Astrocyte of the hippocampus (primary cell): ENCODE measurements at places on chromosomes 5 and 9.

DNA sequence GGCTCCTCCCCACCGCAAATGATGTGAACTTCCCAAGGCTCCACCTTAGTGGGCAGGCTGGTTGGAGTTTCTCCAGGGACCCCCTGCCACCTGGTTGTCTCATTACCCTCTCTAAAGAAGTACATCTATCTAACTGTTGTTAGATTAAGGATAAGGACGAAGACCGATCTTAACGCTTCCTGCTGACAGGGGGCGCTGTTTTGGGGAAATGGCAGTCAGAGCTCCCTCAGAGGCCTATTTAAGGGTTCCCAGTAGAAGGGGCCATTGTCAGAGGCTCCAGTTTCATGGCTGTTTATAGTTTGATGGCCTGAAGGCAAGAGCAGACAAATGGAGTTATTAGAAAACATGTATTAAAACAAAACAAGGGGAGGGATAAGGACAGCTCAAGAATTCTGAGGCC lies 100.1 kb downstream of the SPEF2 start:
- DNase-seq = no peak

DNA sequence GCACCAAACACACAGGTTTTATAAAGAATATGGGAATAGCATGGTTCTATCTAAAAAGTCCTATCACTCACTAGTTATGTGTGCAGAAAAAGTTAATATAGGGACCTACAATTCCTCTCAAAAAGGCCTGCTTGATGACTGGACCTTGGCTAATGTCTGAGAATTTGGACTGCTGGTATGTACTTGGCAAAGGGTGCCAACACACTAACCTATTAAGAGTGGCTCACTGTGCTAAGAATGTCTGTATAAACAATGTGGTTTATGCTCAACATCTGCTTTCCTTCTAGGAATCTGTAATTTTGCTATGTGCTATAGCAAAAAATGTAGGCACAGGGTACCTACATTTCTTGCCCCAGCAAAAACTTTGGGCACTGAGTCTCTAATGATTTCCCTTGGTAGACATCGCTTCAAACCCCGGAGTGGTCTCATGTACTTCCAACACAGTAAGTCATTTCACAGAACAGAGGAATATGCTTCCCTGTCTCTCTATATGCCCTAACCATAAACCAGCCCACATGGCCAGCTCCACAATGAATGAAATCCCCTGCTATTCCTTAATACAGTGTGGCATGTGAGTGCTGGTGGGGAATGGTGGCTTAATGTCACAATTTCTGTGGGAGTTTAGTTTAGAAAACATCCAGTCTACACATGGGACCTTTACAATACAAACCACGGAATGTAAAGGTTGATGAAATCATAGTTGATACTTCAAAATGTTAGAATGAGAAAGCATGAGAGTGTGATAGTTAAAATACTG lies 101.7 kb downstream of the UBAP2 start:
- peak; percentile 95 for DNase-seq

DNA sequence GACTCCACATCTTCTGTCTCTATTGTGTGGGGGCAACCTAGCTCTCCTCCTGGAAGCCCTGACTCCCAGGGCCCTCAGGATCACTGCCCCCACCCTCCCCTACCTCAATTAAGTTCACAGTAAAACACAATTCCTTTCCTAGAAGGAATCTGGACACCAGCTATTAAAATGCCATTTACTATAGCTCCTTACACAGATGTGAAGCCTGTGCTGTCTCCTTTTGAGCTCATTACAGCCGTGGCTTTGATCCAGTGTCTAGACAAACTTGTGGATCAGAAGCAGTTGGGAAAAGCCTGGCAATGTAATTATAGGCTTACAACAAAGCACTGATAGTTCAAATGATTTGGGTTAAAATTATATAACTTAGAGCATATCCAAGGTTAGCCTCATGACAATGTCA lies 107.0 kb upstream of the SMIM23 start:
- no peak for DNase-seq

GRCh38 chr9:124652615-124653393 lies 118.3 kb downstream of the NR6A1 start:
- DNase-seq = peak; percentile 91

DNA sequence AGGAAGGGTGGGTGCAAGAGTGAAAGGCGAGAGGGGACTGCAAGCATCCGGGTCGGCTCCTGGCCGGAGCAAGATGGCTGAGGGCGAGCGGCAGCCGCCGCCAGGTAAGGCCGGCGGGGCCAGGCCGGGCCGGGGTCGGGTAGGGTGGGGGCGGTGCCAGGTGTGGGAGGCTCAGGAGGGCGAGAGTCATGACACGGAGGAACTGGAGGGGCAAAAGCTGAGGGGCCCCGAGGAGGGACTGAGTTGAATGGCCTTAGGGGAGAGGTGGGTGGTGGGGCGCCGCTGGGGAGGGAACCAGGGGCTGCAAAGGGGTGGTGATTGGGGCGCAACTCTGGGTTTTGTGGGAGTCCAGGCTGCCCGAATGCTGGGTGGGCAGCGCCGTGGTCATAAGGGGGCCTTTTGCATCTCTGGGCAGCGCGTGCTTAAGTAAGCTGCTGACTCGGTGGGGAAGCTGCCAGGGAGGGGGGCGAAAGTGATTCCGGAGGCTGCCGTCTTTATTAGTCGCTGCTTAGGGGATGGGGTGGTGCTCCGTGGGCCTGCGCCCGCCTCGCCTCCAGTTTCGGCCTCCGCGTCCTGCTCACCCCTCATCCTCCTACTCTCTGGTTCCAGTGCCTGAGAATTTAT lies 425 bp downstream of the PTPA start:
- DNase-seq = peak; percentile 72

DNA sequence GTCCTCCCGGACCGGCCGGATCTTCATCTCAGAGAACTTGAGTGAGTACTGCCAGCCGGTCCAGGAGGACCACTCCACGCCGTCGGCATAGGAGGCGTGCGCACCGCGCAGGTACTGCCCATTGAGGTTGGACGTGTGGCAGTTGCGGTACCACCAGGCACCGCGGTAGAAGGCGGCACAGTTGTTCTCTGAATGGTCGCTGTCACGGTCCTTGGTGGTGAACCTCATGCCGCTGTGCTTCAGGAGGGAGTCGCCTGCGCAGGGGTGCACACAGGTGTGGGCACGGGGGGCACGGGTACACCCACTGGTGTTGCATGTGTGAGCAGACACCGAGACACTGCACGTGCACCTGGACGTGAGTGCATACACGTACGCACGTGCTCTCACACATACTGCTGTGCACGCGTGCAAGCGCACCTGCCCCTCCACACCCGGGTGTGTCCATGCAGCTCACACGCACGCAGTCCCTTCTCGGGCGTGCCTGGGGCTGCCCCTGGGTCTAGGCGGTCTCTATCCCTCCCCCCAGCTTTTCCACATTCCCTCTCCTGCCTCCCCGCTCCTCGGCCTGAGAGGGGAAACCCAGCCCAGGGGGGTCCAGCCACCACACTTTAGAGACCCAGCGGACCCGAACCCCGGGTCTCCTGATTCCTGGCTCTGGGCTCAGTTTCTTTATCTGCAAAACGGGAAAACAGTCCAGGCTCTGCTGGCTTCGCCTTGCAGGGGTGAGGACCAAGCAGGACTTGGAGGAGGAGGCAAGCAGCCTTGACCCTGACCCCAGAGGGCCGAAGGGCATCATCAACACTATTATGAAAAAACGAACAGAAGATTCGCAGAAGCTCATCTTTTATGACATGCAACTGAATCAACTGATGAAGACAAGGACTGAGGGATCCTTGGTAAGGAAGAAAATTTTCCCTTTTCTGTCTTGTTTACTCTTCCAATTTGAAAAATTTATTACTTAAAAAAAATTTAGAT lies 7.7 kb upstream of the QRFP start:
- DNase-seq = no peak

DNA sequence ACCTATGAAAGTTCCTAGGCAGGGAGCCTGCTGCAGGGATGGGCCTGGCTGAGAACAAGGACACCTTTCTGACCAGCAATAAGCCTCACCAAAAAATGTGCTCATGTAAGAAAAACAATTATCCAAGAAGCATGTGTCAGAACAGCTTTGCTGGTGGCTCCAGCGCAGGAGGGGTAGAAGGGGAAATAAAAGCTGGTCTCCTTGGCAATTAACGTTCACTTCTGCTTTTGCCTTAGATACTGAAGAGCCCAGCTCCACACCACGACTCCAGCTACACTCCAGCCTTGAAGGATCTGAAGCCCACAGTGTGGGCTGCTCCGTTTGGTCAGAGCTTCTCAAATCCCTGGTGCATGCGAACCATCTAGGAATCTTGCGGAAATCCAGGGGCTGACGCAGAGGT lies 107.6 kb upstream of the PHYKPL start:
- DNase-seq = no peak

DNA sequence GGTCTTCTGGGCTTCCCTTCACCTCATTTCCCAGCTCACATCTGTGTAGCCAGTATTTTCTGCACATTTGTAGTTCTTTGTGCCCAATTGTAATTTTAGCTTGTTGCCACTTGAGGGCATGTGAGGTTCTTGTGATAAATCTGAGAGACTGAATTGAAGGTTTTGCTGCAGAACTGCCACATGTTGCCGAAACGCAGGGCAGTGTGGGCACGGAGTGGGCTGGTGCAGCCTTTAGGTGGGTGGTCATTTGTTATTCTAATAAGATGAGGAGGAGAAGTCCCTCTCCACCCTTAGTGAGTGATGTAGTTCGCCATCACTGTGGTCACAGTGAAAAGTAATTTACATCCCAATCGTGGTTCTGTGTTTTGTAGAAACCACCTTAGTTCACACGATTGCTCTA lies 21.2 kb downstream of the OTULIN start:
- DNase-seq = peak; percentile 76

GRCh38 chr5:158565017-158565789 lies 534.5 kb downstream of the EBF1 start:
- DNase-seq = no peak

- no peak for DNase-seq
Observed at GRCh38 chr9:35106343-35106730, 3.4 kb upstream of the STOML2 start.

DNA sequence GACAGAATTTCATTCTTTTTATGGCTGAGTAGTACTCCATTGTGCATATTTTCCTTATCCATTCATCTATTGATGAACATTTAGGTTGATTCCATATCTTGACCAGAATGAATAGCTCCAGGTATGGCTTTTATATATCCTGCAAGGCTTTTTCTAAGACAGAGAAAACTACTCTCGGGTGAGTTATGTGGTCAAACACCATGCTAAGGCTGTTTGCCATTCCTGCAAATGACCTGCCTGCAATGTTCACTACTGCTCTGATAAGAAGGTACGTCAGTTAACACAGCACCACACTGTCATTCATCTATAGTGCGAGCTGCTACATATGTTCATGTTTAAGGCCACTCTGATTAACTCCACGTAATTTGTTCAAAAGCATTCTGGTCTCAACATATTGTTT lies 256.8 kb upstream of the RGMB start:
- no peak for DNase-seq

- DNase-seq = no peak
Observed at GRCh38 chr9:101247297-101247696, 137.5 kb downstream of the BAAT start.

DNA sequence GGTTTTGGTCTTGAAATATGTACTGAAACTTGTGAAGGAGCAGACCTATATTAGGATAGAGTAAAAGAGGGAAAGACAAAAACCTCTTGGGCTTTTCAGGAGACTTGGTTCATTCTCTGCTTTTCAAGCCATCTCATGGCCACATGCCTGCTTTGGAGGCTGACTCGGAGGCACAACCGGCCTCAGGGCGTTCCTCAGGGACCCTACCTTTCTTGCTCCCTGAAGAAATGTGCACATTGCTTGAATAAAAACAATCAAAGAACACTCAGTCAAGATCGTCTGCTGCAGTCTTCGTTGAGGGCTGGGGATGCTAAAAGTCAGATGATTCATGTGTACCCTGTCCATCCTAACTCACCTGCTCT lies 994 bp downstream of the IRGM start:
- DNase-seq = no peak

DNA sequence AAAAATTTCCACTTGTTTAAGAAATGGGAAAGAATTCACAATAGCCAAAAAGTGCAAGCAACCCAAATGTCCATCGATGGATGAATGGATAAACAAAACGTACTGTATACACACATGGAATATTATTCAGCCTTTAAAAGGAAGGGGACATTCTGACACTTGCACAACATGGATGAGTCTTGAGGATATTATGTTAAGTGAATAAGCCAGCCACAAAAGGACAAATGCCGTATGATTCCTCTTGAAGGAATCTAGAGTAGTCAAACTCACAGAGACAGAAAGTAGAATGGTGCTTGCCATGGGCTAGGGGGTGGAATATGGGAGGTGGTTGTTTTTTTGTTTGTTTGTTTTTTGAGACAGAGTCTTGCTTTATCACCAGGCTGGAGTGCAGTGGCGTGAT lies 3.8 kb upstream of the ATP6V0E1 start:
- DNase-seq = no peak

DNA sequence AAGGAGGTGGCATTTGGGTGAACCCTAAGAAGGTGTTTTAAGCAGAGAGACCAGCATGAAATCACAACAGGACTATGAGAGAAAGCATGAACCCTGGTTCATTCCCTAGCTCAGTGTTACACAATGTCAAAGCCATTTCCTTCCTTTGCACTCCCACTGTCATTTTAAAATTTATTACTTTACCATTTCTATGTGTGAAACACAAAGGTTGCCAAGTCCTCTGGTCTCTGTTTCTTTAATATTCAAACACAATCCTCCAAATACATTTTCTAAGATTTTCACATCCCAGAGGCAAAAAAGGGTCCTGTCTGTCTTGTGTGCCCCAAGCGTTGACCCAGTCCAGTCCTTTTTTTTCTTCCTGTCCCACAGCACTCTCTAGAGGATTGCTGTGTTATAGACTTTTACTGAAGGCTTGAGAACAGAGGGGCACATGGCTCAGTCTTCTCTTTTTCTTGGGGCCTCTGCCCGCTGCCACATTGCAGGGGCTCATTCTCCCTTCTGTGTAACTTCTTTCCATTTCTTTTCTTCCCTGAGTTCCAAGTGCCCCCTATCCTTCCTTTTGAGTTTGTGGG lies 78.6 kb upstream of the SLC28A3 start:
- DNase-seq = no peak

DNA sequence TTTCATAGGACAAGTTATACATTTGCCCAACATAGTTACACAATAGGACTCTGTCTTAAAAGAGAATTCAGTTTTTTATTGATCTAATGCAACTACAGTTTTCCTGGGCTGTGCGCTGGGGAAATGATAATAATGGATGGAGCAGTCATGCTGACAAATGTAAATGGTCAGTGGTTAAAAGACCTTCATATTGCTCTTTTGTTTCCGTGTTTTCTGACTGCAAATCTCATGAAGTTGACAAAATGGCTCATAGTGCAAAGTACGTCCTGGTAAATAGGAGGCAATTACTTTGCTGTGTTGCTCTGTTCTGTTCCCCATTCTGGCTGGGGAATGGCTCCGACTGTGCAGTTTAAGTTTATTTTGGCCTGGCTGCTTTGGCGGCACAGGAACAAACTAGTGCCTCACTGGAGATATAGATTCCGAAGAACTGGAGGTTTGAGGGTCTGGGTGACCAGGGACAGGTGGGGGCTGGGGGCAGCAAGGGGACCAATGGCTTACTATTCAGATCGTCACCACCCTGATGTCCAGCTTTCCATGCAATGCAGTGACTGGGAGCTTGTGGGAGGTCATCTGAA lies 54.3 kb downstream of the PTTG1 start:
- DNase-seq = no peak

- no peak for DNase-seq
Observed at GRCh38 chr9:78938821-78939220, 632.9 kb upstream of the TLE4 start.

- no peak for DNase-seq
Observed at GRCh38 chr9:89382026-89382986, 64.0 kb downstream of the SECISBP2 start.
